Kidney capillary endothelial cell (primary cell): ENCODE measurements at places on chromosomes 3 and 15.

DNA sequence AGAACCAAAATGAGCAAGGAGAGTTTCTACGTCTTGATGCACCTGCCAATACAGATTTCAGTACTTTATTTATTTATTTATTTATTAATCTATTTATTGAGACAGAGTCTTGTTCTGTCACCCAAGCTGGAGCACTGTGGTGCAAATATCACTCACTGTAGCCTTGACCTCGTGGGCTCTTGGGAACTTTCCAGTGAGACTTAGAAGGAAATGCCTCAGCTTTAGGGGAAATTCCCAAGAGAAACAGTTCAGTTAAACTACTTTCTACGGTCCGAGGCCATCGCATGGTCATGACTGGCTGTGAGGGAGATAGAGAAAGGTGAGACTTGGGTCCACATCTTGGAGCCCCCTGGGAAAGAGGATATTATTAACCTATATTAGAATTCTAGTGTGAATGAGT, 47.0 kb upstream of the HERC1 start:
- DNase-seq: no peak

- DNase-seq: no peak
Observed at GRCh38 chr15:33801954-33802353, 166.3 kb upstream of the CHRM5 start.

- DNase-seq: no peak
Observed at GRCh38 chr3:150330872-150331271, 77.2 kb upstream of the TSC22D2 start.

DNA sequence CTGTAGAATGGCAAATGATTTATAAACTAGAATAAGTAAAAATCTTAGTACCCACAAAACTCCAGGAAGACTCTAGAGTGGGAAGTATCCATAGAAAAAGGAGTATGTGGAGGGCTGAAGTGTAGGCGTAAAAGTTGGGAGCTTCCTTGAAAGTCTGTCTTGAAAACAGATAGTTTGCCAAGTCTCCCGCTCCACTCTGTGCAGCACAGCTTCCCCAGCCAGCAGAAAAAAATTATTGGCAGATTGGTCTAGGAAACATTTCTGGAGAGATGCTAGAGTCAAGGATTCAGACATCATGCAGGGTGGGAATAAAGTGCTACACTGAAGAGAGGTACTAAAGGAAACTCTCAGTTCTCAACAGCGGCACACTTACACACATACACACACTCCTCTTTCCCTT, 53.4 kb upstream of the CD200R1L start:
- no peak for DNase-seq

GRCh38 chr15:62821384-62822131, 221.0 kb upstream of the TPM1 start:
- DNase-seq: no peak

DNA sequence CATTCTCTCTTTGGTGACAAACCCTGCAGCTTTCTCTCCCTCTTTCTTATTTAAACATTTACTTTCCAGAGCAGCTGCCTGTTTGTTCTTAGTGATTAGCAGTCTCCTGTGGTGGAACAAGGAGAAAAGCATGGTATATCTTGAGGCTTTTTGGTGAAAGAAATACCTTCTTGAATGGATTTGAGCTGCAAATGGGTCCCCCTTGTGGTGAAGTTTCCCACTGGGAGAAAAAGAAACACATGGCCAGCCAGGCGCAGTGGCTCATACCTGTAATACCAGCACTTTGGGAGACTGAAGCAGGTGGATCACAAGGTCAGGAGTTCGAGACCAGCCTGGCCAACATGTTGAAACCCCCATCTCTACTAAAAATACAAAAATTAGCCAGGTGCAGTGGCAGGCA, 48.3 kb upstream of the ACP3 start:
- no peak for DNase-seq

GRCh38 chr15:64630396-64631107, 144.8 kb downstream of the RBPMS2 start:
- no peak for DNase-seq

DNA sequence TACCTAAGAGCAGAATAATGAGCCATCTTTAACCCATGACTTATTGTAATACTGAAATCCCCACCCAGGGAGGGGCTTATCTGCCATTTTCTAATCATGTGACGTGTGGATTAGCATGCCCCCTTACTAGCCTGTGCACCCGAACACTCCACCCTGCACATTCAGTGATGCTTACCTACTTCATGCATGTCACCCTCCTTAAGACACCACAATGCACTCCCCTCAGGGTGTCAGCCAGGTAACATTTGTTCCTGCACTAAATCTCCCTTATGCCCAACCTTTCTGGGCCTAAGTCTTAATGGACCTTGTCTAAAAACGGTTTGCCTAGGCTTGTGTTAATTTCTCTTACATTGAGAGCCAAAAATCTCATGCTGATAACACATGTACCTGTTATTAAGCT, 336.6 kb downstream of the OCA2 start:
- no peak for DNase-seq

DNA sequence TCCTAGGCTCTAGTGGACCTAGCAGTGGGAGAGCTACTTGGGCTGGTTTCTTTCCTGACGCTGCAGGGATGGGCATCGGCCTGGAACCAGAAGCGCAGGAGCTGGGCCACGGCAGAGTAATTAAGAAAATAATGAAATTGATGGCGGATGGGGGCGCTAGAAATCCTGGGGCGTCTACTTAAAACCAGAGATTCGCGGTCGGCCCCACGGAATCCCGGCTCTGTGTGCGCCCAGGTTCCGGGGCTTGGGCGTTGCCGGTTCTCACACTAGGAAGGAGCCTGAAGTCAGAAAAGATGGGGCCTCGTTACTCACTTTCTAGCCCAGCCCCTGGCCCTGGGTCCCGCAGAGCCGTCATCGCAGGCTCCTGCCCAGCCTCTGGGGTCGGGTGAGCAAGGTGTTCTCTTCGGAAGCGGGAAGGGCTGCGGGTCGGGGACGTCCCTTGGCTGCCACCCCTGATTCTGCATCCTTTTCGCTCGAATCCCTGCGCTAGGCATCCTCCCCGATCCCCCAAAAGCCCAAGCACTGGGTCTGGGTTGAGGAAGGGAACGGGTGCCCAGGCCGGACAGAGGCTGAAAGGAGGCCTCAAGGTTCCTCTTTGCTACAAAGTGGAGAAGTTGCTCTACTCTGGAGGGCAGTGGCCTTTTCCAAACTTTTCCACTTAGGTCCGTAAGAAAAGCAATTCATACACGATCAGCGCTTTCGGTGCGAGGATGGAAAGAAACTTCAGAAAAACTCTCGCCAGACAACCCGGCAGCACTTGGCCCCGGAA, 6.1 kb downstream of the SOX14 start:
- DNase-seq: no peak

GRCh38 chr15:92893200-92893599, 6.9 kb upstream of the CHD2 start:
- no peak for DNase-seq

DNA sequence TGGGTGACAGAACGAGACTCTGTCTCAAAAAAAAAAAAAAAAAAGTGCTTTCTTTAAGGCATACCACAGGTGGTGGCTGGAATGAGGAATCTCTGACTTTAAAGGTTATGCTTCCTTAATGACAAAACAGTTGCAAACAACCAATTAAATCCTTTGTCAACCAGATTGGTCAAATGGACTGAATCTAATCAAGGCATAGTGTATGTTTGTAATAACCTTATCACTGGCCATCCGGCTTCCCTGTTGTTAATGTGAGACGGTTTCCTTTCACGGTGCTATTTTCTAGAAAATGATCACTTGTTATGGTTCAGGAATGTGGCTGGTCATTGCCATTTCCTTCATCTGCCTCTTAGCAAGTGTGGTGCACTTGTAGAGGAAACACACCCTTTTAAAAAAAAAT, 75.9 kb downstream of the FLNB start:
- DNase-seq: peak; percentile 95
